NCI-H1105 (cell line): ENCODE measurements at places on chromosomes 4 and X.

DNA sequence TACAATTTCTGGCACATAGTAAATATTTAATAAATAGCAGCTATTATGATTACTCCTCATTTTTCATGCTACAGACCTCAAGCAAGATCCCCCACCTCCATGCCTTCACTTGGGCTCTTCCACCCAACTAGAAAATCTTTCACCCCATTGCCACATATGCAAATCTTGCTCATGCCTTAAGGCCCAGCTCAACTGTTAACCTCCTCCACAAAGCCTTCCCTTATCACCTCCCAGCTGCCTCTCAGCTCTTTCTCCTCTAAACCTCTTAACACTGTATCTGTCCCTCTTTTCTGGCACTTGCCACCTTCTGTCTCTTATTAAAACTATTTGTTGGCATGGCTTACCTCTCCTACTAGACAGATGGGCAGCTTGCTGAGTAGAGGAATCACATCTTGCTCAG, 51.5 kb downstream of the PJA1 start:
- no peak for DNase-seq

DNA sequence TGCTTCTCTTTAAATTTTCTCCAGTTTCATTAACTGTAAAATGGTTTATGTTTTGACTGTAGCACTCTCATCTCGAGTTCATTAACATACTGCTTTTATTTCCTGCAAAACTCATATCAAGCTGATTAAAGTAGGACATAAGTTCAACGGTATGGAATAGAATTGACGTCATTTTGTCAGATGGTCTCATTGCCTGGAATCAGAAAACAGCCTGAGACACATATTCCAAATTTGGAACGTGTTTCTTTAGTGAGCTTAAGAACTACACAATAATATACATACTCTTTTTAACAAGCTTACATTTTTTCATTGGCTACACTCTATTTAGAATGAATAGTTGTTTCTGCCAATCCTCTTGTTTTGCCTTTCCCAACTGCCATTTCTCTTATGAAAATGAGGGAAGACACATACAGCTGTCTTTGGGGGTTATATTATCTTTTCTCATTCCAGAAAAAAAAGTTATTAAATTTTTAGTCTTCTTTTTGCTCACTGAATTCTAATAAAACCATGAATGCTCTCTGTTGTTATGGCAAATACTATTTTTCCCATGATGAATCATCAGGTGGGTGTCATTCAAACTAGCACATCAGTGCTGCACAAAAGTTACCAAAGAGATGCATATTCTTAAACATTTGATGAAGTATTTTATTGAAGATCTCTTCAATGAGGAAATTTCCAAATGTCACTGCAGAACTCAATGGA, 162.8 kb downstream of the GABRB1 start:
- DNase-seq: no peak

GRCh38 chr4:153610623-153611376, 73.3 kb upstream of the TLR2 start:
- no peak for DNase-seq

DNA sequence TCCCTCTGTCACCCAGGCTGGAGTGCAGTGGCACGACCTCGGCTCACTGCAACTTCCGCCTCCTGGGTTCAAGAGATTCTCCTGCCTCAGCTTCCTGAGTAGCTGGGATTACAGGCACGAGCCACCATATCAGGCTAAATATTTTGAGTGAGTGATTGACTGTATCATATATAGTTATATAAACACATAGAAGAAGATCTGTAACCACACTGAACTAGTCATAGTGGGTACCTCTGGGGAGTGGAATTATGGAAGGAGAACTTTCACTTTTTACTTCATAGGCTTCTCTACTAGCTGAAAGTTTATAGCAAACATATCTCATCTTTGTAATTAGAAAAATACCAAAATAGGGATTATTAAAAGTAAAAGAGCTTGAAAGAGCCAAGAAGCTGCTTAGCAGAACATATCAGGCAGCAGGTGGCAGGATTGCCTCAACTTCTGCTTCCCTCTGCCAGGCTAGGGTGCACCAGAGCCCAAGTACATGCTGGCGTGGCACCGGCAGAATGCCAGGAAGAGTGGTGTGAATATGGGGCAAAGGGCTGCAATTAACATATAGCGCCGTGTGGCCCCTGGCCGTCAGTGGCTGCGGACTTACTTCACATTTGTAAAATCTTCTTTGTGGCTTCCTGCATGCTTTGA, 39.5 kb upstream of the CD40LG start:
- no peak for DNase-seq

DNA sequence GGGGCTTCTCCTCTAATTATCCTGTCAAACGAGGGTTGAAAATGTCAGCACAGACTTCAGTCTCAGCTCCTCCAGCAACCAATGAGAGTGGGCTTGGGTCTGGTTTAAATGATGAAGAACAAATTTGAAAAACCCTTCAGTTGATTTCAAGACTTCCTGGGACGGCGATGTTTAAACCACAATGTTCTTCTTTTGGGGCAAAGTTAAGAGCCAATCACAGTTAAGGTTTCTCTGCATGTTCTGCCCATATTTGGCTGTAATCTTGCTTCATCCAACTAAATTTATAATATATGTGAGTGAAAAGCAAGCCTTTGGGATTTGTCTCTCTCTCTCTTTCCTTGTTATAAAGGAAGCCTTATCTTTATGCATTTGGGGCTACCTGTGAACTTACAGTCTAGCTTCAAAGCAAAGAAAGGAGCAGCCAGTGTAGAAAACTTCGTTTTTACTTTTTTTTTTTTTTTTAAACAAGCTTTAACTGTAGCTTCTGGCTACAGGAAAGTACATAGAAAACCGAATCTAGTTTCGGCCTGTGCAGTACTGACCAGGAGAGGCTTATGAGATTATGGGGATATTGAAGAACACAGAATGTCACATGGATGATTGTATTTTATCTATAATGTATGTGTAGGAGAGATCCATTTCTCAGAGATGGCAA, 46.8 kb upstream of the FAM9C start:
- DNase-seq: no peak

GRCh38 chrX:153214934-153215333, 35.9 kb downstream of the MAGEA1 start:
- DNase-seq: no peak

DNA sequence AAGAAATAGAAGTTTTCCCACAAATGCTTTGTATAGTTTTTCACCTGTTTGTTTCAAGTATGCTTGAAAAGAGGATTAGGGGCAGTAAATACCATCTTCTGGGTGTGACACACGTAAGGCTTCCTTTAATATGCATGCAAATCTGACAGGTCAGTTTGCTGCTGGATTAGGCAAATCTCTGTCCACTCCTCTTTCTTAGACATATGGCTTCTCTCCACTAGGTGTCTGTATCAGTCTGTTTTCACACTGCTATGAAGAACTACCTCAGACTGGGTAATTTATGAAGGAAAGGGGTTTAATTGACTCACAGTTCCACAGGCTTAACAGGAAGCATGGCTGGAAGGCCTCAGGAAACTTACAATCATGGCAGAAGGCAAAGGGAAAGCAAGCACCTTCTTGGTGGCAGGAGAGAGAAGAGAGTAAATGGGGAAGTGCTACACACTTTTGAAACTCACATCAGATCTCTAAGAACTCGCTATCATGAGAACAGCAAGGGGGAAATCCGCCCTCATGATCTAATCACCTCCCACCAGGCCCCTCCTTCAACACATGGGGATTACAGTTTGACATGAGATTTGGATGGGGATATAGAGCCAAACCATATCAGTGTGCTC, 66.9 kb downstream of the TAB3 start:
- DNase-seq: no peak

GRCh38 chr4:5893591-5893990, 705 bp upstream of the CRMP1 start:
- DNase-seq: no peak

DNA sequence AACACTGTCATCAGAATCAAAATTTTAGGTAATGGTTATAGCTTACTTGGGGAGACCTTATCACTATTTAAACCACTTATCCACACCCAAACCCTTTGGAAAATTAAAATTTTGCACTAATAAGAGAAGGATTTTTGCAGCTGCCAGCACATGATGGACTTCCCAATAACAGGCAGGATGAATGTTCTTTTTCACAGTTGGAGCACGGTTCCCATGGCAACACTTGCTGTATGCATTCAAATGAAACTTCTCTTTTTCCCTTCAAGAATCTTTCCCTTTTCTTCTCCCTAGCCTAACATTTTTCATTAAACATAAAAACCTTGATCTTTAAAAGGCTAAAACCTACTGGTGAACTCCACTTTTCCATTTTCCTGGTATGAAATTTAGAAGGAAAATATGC, 768.2 kb downstream of the KCTD8 start:
- no peak for DNase-seq

GRCh38 chrX:138890491-138890890, 179.0 kb upstream of the FGF13 start:
- no peak for DNase-seq

- DNase-seq: no peak
Observed at GRCh38 chr4:165060938-165061337, 7.3 kb downstream of the TRIM75 start.

DNA sequence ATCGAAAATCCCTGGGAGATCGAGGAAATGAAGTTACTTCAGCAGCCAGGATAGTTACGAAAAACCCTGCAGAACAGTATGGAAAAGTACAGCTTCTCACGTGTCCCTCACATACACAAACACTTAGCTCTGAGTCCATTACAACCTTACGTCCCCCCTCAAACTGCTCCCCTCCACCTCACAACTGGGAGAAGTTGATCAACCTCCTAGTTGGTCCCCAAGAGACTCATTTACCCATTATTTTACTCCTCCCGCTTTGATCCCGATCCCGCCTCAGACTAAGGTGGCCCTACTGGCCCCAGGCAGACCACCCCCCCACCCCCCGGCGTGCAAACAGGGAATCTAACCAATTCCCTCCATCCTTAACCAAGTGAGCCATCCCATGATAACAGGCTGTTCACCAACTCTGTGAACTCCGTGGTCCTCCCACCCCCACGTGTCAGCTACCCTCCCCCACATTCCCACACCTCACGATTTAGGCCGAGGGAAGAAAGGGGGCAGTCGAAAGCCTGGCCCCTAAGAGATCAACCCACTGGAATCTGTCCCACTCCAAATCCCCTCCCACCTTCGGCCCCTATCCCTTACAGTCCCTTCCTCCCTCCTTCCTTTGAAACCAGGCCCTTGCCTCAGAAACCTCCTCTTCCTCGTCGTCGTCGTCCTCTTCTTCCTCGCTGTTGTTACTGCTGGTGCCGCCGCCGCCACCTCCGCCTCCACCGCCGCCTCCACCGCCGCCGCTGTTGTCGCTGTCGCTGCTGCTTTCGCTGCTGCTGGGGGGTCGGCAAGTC, 755 bp downstream of the ANKRD17 start:
- no peak for DNase-seq

- DNase-seq: no peak
Observed at GRCh38 chr4:26175006-26175786, 145.6 kb upstream of the RBPJ start.

DNA sequence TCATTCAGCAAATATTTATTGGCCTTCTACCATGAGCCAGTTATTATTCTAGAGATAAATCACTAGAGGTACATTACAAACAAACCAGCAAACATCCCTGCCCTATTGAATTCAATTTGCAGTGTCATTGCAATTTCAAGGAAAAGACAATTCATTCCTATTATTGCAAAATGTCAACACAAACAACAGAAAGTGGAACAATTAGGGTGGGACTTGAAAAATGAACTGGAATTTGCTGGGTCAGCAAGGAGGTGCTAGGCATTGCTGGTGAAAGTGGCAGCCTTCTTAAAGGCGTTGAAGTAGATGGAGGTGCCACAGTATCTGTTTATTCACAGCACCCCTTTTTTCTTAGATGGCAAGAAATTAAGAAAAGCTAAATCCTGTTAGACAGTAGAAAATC, 224.0 kb upstream of the BMP3 start:
- DNase-seq: no peak

DNA sequence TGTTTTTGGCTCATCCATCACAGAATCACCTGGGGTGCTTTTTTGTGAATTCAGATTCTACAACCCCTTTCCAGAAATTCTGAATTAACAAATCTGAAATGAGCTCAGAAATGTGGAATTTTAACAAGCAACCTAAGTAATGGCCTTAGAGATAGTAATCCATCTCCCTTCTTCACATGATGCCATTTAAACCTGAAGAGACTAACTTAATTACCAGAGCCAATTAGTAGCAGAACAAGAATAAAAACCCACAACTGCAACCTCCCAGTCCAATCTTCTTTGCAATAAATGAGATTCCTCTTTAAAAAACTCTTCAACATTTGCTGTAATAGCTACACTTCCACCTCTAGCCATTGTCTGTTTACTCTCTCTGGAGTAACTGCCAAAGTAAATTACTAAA, 69.7 kb downstream of the ARAP2 start:
- DNase-seq: no peak

DNA sequence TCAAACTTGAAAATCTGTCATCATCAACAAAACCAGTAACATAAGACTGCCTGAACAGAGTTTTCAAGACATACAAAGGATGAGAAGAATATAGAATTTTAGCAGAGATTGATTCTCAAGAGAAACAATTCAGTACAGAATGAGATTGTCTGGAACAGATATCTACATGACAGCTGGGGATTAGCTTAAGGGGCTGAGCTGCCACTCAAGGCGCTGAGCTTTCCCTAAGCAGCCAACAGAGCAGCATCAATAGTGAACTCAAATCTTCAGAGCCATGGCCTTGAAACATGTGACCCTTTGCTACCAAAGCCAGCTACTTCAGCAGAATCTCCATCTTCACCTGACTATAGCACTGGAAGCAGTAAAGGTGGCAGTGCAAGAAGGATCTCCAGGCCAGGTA, 24.3 kb upstream of the PCDH10 start:
- DNase-seq: no peak

DNA sequence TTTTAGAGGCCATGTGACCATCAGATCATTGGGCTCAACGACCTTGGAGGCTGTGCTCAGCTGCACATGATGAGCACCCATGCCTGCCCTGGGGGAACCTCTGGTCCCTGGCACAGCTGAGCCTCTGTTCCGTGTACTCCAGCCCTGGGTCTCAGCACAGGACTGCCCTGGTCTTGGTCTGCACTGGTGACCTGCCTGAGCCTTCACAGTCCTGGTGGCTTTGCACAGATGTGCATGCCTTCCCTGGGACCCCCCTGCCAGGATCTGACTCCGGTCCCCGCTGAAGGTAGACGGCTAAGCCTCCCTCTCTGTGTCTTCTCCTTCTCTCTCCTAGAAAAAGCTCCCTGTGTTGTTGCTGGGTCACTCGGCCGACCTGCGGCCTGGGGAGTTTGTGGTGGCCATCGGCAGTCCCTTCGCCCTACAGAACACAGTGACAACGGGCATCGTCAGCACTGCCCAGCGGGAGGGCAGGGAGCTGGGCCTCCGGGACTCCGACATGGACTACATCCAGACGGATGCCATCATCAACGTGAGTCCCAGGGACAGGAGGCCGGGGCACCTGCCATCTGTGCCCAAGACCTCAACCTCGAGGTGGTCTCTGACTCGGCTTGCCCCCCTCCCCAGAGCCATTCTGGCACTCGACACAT, 21.6 kb downstream of the HTRA3 start:
- no peak for DNase-seq

GRCh38 chr4:174423257-174423944, 98.9 kb downstream of the HPGD start:
- no peak for DNase-seq

- DNase-seq: no peak
Observed at GRCh38 chrX:21932292-21933002, 8.1 kb upstream of the SMS start.
